Spinal cord (tissue), 10 donors: ENCODE measurements at places on chromosomes 1 and 21.
A peak's percentile ranks its signal among the peaks of the same experiment; 100 is the strongest.

DNA sequence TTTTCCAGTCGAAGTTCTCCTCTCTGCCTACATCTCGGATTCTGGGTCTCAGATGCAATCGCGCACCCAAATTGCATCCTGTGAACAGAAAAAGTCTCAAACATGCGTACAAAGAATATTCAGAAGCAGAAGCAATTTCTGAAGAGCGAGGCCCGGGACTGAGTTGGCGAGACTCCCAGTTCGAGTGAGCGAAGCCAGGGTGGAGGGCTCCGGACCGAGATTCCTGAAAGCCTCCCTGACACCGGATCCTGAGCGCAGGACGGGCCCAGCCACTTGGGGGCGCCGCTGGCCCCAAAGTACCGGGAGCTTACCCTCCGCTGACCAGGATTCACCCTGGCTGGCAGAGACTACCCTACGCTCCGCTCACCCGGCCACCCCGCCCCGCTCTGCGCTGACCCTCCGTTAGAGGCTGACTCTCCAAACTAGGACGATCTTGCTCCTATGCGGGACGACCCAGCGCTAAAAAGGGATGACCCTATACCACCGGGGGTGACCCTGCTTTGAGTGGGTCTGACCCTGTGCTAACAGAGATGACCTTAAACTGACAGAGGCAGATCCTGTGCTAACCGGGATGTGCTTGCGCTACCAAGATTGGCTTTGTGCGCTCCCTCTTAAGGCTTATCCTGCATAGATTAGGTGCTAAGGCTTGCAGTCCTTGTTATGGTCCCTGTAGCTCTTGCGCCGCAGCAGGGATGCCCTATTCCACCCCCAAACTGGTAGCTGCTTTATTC lies 12.1 kb downstream of the FOXD2 start:
- H3K27me3 ChIP-seq: peaks cover 82% of the 10 kb centered on the region
- peaks cover 12% of the 10 kb centered on the region for H3K4me1 ChIP-seq
- peak overlapping the region; percentile 42 for H3K27ac ChIP-seq
- DNase-seq: no peak
- no peak overlapping the region for H3K4me3 ChIP-seq

DNA sequence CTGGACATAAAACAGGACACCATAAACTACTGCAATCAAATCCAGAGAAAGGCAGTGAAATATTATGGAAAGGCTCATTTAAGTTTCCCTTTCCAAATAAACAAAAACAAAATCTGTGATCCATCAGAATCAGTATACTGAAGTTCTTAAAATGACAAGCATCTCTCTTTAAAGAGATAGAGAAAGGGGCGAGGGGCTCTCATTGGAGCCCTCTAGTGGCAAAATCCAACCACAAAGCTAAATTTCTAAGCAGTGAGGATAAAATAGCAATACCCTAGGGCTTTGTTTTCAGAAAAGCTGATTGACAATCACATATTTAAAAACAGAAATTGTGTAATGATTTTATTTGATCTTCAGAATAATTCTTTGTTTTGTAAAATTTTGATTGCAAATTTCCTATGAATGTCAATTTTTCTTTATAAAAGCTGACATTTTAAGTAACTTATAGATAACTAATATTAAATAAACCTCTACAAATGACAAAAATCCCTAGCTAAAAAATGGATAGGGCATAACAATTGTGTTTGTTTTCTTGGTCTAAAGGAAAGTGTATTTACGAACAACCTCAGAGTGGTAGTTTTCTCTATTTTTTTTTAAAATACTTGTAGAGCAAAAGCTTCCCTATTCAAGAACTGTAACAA lies 138.2 kb downstream of the COL24A1 start:
- no peaks in the 10 kb centered on the region for H3K4me1 ChIP-seq
- H3K27me3 ChIP-seq: no peaks in the 10 kb centered on the region

DNA sequence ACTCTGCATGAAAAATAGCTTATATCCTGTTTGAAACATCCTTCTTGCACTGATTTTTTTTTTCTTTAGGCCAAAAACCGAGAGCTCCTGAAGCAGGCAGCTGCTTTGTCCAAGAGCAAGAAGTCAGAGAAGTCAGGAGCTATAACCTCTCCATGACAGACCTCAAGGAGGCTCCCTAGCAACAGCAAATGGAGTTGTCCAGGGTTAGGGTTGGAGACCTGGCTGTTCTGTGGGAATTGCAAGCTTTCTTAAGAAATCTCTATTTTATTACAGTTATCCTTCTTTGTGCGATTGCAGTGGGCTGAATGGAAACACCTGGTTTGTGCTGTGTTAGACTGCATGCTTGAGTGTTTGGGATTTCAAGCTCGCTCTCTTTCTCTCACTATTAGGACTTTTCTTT lies 12.6 kb upstream of the STX12 start:
- no peak overlapping the region for H3K27ac ChIP-seq
- no peak for DNase-seq
- H3K27me3 ChIP-seq: no peaks in the 10 kb centered on the region
- no peak overlapping the region for H3K4me3 ChIP-seq
- no peaks in the 10 kb centered on the region for H3K4me1 ChIP-seq
- peaks cover 34% of the 10 kb centered on the region for H3K36me3 ChIP-seq

GRCh38 chr1:204041232-204041767 lies 31.6 kb upstream of the SOX13 start:
- H3K4me1 ChIP-seq: peaks cover 5% of the 10 kb centered on the region
- no peak overlapping the region for H3K4me3 ChIP-seq
- no peak overlapping the region for H3K27ac ChIP-seq
- H3K36me3 ChIP-seq: no peaks in the 10 kb centered on the region
